ENCODE measurements at places on chromosomes 12 and 14. TPM values are rescaled to one million over a fixed set of nuclear protein-coding genes. Genes with fewer than 3 reads are reported as not detected.

DHH gene
- not detected for total RNA-seq

AP1G2 gene
- total RNA-seq = 336 TPM

DHRS2 gene
- not detected for total RNA-seq

NEUROD4 gene
- not detected for total RNA-seq

MUCL1 gene
- total RNA-seq = not detected

GALNT6 gene
- 24.4 TPM for total RNA-seq

OVCH1 gene
- total RNA-seq = not detected

FAM181A gene
- not detected for total RNA-seq

NPAS3 gene
- not detected for total RNA-seq

DPPA3 gene
- total RNA-seq = not detected

CCDC38 gene
- total RNA-seq = 0.42 TPM

FAM90A1 gene
- total RNA-seq = not detected

HOXC12 gene
- total RNA-seq = not detected

SLC17A8 gene
- total RNA-seq = not detected

OR11H6 gene
- total RNA-seq = not detected

CLEC4E gene
- not detected for total RNA-seq

LAG3 gene
- total RNA-seq = 0.12 TPM

PRKD1 gene
- total RNA-seq = 5.1 TPM

REP15 gene
- total RNA-seq = 0.35 TPM

NUBPL gene
- total RNA-seq = 11.7 TPM

SLC10A1 gene
- total RNA-seq = not detected

ANAPC5 gene
- total RNA-seq = 116 TPM

DEPDC4 gene
- total RNA-seq = 0.81 TPM

GLRX5 gene
- total RNA-seq = 22.4 TPM
